Testis (tissue), 5 donors: ENCODE measurements at places on chromosomes 1 and 21. TPM values are rescaled to one million over a fixed set of nuclear protein-coding genes. Genes with fewer than 3 reads are reported as not detected.

The PPP1R15B gene
- 22.5 TPM for polyA plus RNA-seq

The BNIPL gene
- 5.0 TPM for polyA plus RNA-seq

The OLFM3 gene
- polyA plus RNA-seq = not detected

The KRTAP11-1 gene
- not detected for polyA plus RNA-seq

The UTS2 gene
- 1.1 TPM for polyA plus RNA-seq

The CLCA1 gene
- 0.88 TPM for polyA plus RNA-seq

The KRTAP19-3 gene
- not detected for polyA plus RNA-seq

The NTMT2 gene
- not detected for polyA plus RNA-seq

The OVAAL gene
- not detected for polyA plus RNA-seq

The SLC26A9 gene
- 0.26 TPM for polyA plus RNA-seq

The PAQR7 gene
- polyA plus RNA-seq = 89.3 TPM

The HAPLN2 gene
- polyA plus RNA-seq = 1.5 TPM

The TMPRSS3 gene
- polyA plus RNA-seq = 0.40 TPM

The TMEM50A gene
- 58.0 TPM for polyA plus RNA-seq

The MMP23B gene
- polyA plus RNA-seq = 13.1 TPM

The DISC1 gene
- 1.8 TPM for polyA plus RNA-seq

The CFH gene
- 32.1 TPM for polyA plus RNA-seq

The CA6 gene
- not detected for polyA plus RNA-seq

The KCNK2 gene
- 0.92 TPM for polyA plus RNA-seq

The ZNF648 gene
- 0.91 TPM for polyA plus RNA-seq

The MYOG gene
- polyA plus RNA-seq = 1.2 TPM

The ARHGAP30 gene
- 5.4 TPM for polyA plus RNA-seq

The TMCO2 gene
- 198 TPM for polyA plus RNA-seq

The FMO5 gene
- polyA plus RNA-seq = 11.0 TPM

The MYOM3 gene
- 22.4 TPM for polyA plus RNA-seq

The TAS1R3 gene
- polyA plus RNA-seq = 0.66 TPM

The DNALI1 gene
- polyA plus RNA-seq = 216 TPM

The CSMD2 gene
- 1.2 TPM for polyA plus RNA-seq

The C1orf185 gene
- 32.8 TPM for polyA plus RNA-seq

The TTC39A gene
- 120 TPM for polyA plus RNA-seq

The GPR161 gene
- 3.7 TPM for polyA plus RNA-seq

The FOXD3 gene
- 0.69 TPM for polyA plus RNA-seq

The AHCYL1 gene
- polyA plus RNA-seq = 64.3 TPM

The SLC45A1 gene
- 5.6 TPM for polyA plus RNA-seq

The LRRC53 gene
- polyA plus RNA-seq = not detected

The TAL1 gene
- 2.3 TPM for polyA plus RNA-seq

The UBQLN4 gene
- polyA plus RNA-seq = 34.4 TPM

The MATN1 gene
- polyA plus RNA-seq = 0.32 TPM

The CHAF1B gene
- polyA plus RNA-seq = 6.5 TPM

The CYYR1 gene
- polyA plus RNA-seq = 6.1 TPM

The MEX3A gene
- polyA plus RNA-seq = 0.87 TPM

The CD55 gene
- 60.6 TPM for polyA plus RNA-seq

The CYP2J2 gene
- 8.1 TPM for polyA plus RNA-seq

The GFI1 gene
- 1.3 TPM for polyA plus RNA-seq

The TBX15 gene
- 1.5 TPM for polyA plus RNA-seq

The ZNF683 gene
- 87.5 TPM for polyA plus RNA-seq

The ZNF593OS gene
- polyA plus RNA-seq = 0.62 TPM

The MYCL gene
- polyA plus RNA-seq = 3.1 TPM

The GABPB2 gene
- 50.2 TPM for polyA plus RNA-seq

The NFASC gene
- polyA plus RNA-seq = 10.2 TPM
